Stimulated activated CD4-positive, alpha-beta T cell treated with anti-CD3 and anti-CD28 coated beads, Interleukin-4, amount 100 ng/mL, for 4 hours (primary cell): ENCODE measurements at places on chromosomes 7 and 10.
A peak's percentile ranks its signal among the peaks of the same experiment; 100 is the strongest.

DNA sequence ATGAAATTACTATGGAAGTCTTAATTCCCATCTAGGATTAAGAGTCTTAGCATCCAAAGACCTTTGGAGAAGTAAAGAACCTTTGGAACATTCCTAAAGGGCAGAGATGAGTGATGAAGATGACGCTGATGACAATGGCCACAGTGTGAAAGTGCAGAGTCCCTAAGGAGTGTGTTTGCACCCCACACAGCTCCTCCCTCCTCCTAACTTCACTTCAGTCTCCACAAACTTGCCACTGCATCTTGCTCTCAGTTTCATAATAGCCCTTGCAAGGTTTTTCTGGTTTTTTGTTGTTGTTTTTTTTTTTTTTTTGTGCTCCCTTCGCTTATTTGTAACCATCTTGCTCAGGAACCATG is 117.5 kb upstream of the ANLN start:
- DNase-seq = no peak

- DNase-seq = no peak
Observed at GRCh38 chr10:71582506-71583475, 136.8 kb downstream of the C10orf105 start.

GRCh38 chr7:117123311-117123926 is 170.1 kb downstream of the ST7 start:
- no peak for DNase-seq

DNA sequence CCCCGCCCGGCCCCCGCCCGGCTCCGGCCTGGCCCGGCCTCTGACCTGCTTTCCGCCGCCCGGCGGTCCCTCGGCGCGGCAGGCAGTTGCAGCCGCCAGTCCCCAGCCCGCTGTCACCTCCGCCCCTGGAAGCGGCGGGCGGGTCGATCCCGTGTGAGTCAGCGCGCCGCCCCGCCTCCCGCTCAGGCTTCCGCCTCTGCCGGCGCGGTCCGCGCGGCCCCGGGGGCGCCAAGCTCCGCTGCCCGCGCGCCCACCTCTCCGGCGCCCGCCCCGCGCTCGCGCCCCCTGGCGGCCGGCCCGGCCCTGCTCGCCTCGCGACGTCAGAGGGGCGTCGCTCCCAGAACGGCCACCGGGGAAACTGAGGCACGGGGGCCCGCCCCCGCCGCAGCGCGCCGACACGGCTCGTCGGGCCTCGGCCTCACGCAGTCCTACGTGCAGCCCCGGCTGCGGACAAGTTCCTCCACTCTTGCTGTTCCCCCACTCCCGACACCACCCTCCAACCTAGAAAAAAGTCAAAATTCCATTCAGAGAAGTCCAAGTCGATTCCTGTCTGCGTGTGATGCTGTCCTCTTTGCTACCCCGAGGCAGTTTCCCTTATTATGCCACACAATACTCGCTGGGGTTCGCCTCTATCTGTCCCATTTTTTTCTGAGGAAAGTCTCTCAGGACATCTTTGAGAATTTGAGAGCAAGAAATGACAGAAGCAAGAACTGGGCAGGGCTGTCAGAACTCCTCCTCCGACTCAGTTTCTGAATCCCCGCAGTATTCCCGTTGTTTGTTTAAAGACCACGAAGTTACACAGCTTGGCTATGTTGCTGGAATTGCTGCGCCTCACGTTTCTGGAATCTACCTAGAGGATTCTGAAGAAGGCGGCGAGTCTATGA is at the start of gene DNMBP:
TSS of gene DNMBP (minus strand) at position 155 of the 884 bp plus-strand sequence. CDS start 37,823 bp downstream, outside the sequence.
- DNase-seq = peak; percentile 84

DNA sequence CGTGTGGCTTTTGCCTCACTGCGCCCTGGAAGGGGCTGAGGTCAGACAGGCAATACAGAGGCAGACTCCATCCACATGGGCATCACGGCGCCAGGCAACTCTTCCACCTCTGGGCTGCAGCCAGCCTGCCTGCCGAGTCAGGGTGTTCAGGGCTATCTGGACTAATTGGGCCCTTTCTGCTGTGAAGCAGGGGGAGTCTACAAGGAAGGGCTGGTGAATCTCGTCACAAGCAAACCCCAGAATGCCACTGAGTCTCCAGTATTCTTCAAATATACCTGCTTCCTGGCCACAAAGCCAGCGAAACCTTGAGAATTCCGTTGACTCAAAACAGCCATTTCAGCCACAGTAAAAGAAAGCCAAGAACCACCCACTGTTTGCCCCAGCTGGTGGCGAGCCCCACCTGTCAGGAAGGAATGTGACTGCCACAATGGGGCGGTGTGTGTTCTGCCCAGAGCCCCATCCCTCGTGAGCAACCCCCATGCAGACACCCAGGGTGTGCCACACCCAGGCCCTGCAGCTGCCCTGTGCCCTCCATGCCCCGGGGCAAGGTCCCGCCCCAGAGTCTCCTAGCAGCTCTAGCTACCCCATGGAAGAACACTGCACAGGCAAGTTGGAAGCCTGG is 117.3 kb downstream of the FAM53B start:
- DNase-seq = peak; percentile 29

DNA sequence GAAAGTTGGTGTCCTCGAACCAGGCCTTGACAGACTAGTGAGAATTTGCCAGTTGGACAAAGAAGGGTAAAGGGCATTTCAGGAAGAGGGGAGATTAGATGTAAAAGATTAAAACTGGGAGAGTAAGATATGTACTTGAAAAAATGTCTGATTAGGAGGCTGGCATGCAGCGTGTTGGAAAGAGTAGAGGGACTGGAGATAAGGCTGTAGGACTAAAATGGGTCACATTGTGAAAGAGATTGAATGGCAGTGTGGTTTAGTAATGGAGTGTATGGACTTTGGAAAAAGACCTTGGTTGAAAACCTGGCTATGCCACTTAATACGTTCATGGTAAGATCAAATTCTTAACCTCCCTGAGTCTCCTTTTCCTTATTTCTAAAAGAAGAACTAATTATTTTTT is 14.1 kb downstream of the CREM start:
- DNase-seq = no peak

DNA sequence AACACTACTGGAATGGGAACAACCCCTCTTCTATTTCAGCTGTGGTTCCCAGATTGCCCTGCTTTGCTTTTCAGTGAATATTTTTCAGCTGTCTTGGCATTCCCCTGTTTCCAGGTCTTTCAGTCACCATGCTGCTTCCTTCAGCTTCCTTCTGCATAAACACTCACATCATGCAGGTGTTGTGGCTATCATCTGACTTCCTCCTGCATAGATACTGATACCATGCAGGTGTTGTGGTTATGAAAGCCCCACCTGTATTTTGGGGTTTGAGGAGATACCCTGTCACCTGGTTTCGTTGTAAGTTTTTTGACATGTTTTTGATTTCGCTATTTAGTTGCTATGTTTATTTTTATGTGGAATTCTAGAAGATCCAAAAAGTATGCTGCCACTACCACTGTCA is 71.5 kb downstream of the SLC35B4 start:
- DNase-seq = no peak

DNA sequence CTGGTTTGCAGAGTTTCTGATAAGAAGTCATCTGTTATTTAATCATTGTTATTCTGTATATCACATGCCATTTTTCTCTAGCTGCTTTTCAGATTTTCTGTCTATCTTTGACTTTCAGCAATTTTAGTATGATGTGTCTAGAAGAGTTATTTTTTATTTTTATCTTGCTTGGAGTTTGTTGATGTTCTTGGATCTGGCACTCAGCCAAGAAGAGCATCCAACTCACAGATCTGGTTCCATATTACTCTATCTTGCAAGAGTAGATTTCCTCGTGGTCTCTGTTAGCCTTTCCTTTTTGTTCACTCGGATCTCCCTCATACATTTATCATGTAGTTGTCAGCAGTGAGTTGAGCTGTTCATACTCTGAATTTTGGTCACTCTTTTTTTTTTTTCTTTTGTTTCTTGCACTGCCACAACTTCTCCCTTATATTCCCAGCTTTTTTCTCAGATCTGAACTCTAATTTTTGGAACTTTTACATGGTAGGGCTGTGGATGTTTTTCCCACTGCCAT is 54.8 kb upstream of the CALCR start:
- DNase-seq = no peak

- DNase-seq = no peak
Observed at GRCh38 chr7:151373599-151373998, 32.0 kb downstream of the NUB1 start.

DNA sequence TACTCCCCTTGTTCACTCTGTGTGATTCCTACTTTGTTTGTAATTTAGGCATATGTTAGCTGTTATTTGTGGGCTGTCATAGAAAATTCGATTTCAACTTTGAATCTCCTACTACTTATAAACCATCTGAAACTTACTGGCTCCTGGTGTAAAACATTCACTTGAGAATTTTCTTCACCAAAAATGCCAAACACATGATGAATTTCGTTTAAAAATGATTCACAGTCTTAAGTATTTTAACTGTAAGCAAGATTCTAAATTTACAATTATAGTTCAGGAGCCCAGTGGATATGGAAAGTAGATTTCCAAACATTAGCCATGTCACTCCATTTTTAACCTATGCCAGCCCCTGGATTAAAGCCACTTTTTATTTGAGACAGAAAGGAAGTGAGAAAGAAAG is 3.1 kb downstream of the CPED1 start:
- DNase-seq = no peak

DNA sequence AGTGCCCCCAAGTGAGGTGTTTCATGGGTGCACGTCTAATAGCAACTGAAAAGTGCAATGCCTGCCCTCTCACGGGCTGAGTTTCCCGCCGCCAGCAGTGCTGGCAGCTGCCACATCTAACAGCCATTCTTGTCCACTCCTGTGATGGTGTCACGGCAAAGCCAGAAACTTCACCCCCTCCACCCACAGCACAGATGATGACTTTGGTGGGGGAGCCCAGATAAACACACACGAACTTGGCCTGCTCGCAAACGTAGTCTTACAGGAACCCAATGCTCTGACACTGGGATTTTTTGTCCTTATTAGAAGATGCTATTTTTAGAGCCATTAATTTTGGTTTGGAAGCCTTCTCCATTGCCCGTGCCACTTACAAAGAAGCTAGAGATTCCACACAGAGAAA is 26.7 kb downstream of the CPXM2 start:
- no peak for DNase-seq

DNA sequence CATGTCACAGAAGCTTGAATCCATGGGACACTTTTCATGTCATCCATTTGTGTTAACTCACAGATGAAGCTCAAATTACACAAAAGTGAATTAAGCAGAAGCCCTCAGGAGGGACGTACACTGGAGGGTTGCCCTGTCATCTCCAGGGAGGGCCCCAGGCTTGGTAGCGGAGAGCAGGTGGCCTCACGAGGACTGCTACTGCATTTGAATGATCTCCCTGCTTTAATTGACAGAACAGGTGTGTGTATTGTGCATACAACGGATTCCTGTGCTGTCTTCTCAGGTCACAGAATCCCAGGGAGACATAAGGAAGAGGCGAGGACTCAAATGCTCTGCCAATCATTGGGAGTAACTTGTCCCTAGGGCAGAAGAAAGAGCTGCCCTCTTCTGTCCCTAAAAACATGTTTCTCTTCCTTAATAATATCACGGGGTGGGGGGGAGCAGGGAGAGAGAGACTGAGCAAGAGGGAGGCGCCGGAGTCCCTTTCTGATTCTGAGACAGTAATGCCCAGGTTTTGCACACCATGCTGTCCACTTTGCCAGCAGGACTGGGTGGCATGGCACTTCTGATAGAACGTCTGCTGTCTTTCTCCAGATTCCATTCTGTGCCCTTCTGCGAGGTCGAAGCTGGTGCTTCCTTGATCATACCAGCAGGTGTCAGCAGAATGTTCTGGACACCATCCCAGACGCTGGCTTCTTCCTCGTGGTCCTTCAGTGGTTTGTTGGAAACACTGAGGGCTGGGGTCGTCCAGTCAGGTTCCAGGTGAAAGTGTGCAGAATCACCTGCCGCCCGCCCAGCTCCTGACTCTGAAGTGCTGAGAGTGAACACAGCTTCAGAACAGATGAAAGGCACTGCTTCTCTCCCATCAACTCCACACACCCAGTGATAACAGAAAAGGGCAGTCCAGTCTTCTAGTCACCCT is 26.2 kb upstream of the RASGEF1A start:
- DNase-seq = peak; percentile 41

DNA sequence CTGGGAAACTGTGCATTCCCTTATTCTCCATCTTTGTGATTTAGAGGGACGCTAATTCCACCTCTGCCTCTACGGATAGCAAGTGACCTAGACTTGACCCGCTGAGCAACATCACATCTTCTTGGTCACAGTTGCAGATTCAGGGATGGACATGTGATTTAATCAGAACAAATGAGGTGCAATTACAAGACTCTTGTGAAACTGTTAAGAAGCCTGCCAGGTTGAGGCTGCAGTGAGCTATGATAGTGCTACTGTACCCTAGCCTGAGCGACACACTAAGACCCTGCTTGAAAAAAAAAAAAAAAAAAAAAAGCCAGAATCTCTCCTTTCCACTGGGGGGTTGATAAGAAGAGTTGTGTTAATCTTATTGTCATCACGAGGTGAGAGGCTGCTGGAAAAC is 14.4 kb downstream of the MPLKIP start:
- no peak for DNase-seq

DNA sequence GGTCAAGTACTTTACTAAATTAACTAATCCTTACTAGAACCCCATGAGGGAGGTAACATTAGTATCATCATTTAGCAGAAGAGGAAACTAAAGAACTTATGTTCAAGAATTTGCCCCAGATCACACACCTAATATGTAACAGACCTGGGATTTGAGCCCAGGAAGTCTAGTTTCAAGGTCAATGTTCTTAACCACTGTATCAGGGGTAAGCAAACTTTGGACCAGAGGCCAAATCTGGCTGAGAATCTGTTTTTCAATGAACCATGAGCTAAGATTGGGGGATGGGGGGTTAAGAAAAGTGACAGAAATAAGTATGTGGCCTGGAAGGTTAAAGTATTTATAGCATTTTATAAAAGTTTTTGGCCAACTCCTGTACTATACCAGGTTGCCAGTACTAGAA is 95.1 kb downstream of the ZNF248 start:
- DNase-seq = no peak

- DNase-seq = no peak
Observed at GRCh38 chr10:131821378-131822012, 79.3 kb upstream of the PPP2R2D start.

GRCh38 chr10:106139915-106140314 is 1024.6 kb downstream of the SORCS1 start:
- no peak for DNase-seq

- DNase-seq = no peak
Observed at GRCh38 chr7:88184848-88185304, 35.0 kb downstream of the SRI start.

DNA sequence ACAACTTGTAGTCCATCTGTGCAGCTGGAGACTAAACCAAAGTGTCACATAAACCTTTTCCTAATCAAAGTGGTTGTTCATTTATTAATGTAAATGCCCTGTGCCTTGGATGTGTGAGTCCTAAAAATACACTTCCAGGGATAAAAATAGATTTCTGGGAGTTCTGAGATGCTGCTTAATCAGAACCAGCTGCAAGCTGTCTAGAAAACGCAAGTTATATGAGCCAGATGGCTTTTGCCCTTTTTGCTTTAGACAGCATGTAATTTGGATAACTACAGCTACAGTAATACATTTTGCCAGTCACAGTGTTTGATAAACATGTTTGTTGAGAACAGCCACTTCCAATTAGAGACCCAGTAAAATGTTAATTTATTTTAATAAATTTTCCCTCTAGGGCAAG is 185.1 kb upstream of the PRPS1L1 start:
- DNase-seq = no peak

- DNase-seq = no peak
Observed at GRCh38 chr7:90816511-90817142, 220.5 kb downstream of the CDK14 start.

GRCh38 chr7:92953657-92954056 is 117.3 kb upstream of the CDK6 start:
- no peak for DNase-seq

GRCh38 chr10:64408391-64409183 is 887.4 kb downstream of the REEP3 start:
- no peak for DNase-seq
